Stimulated activated CD8-positive, alpha-beta memory T cell treated with anti-CD3 and anti-CD28 coated beads, Interleukin-7, amount 100 ng/mL, for 1 hour (primary cell): ENCODE measurements at places on chromosomes 2 and 18.

- no peak for DNase-seq
Observed at GRCh38 chr2:8232871-8233270, 449.0 kb upstream of the ID2 start.

GRCh38 chr18:69233465-69234054 lies 167.1 kb upstream of the DOK6 start:
- no peak for DNase-seq

- DNase-seq, result no peak
Observed at GRCh38 chr18:59566533-59566971, 130.7 kb downstream of the CCBE1 start.

- no peak for DNase-seq
Observed at GRCh38 chr2:21096458-21096857, 27.3 kb upstream of the TDRD15 start.

DNA sequence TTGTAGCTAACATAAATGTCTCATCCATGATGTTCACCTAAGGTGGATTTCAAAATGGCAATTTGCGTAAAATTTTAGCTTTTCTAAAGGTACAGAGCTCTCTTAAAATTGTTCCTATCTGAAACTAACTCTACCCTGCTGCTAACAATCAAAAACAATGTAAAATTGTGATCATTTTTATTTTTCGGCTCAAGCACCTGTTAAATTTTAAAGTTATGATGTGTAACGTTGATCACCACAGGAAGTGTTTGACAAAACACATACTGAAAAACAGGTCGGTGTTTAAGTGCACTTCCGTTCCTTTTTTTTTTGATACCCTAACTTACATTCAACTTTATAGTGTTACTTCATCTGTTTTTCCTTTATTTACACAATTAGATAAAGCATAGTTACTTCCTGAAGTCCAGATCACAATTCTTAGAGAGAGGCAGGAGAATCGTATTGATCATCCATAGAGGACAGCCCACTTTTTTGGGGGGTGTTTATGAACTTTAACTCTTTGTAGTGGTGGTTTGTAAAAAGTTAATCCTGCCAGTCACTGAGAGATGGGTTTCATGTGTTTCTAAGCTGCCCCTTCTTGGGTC lies 6.0 kb upstream of the NCK2 start:
- no peak for DNase-seq

- no peak for DNase-seq
Observed at GRCh38 chr18:48735080-48735676, 196.3 kb downstream of the CTIF start.

GRCh38 chr2:16962505-16962904 lies 296.9 kb upstream of the CYRIA start:
- DNase-seq, result no peak

DNA sequence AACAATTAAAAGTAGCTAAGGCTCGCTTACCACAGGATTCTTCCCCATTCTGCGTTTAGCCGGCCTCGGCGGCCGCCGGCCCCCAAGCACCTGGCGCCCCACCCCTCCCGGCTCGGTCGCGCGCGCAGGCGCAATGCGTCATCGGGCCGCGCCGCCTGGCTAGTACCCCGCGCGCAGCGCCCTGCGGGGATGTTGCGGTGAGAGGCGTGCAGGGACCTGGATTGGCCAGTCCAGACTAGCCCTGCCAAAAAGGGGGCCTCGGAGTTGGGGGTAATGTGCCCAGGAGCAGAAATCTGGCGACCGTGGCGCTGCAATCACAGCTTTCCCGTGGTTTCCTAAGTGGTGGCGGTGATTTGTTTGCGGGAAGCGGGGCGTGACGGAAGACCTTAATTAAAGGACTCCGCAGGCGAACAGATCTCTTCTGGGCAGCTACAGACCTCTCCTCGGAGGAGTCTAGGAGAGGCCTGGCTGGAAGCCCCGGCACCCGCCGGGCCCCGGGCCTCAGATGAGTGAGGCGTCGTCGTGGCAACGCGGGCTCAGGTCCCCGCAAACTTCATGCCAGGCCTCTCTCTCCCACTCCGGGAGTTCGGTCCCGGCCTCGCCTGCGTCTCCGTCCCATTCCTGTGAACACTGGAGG lies 606 bp downstream of the TMEM237 start:
- peak; percentile 64 for DNase-seq

DNA sequence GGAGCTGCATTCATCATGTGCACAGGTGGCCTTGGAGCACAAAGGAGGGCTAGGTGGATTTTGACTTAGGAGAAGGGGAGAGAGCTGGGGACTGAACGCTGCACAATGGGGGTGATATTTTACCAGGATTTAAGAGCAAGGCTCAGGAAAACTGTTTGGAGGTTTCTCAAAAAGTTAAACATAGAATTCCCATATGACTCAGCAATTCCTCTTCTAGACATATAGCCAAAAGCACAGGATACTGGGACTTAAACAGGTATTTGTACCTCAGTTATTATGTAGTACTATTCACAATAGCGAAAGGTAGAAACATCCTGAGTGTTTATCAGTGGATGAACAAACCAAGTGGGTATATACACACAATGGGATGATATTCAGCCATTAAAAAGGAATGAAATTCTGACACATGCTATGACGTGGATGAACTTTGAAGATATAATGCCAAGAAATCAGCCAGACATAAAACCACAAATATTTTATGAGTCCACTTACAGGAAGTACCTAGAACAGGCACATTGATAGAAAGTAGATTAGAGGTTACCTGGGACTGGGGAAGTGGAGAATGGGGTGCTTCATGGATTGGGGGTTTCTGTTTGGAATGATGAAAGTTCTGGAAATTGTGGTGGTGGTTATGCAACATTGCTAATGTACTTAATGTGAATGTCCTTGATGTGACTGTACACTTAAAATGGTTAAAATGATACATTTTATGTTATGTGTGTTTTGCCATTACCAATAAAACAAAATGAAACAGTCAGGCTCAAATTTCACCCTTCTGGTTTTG lies 216.9 kb downstream of the HAUS1 start:
- DNase-seq, result no peak

GRCh38 chr2:223995569-223995968 lies 38.3 kb downstream of the MRPL44 start:
- no peak for DNase-seq

DNA sequence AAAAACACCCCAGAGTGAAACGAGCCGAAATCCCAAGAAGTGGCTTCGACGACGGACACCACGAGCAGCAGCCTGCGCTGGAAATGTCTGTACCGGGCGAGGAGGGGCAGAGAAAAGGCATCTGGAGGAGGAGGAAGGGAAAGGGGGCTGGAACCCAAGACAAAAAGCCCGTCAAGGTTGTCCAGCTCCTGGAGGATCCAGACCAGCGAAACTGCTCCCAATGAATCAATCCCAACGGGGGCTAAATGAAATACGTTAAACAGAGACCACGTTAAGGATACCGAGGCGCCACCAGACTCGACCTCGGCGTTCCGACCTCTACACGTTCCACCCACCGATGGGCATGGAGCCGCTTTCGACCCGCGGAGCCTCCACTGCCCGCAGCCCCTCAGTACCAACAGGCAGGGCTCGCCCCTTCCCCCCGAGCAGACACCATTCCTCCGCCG lies 400 bp downstream of the CCDC88A start:
- DNase-seq, result peak; percentile 7

- no peak for DNase-seq
Observed at GRCh38 chr18:59867337-59868104, 32.3 kb upstream of the PMAIP1 start.

DNA sequence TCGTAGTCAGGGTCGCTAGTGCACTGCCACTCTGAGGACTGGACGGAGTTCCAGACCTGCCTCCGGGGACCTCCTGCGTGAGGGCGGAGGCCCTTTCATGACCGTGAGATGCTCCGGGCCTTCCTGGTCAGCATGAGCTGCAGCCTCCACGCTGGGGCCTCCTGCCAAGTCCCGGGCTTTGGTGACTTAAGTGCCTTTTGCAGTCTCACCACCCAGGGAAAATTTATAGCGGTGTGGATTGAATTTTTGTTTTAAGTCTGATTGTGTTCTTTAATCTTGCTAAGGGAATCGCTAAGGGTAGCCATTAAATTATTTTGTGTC lies 33.6 kb downstream of the CHRNA1 start:
- DNase-seq, result no peak
